Activated CD8-positive, alpha-beta memory T cell treated with anti-CD3 and anti-CD28 coated beads for 1 hour (primary cell): ENCODE measurements at places on chromosomes 13 and 19.
A peak's percentile ranks its signal among the peaks of the same experiment; 100 is the strongest.

- no peak for DNase-seq
Measured at GRCh38 chr19:2394442-2395292, 32.7 kb downstream of the TIMM13 start.

DNA sequence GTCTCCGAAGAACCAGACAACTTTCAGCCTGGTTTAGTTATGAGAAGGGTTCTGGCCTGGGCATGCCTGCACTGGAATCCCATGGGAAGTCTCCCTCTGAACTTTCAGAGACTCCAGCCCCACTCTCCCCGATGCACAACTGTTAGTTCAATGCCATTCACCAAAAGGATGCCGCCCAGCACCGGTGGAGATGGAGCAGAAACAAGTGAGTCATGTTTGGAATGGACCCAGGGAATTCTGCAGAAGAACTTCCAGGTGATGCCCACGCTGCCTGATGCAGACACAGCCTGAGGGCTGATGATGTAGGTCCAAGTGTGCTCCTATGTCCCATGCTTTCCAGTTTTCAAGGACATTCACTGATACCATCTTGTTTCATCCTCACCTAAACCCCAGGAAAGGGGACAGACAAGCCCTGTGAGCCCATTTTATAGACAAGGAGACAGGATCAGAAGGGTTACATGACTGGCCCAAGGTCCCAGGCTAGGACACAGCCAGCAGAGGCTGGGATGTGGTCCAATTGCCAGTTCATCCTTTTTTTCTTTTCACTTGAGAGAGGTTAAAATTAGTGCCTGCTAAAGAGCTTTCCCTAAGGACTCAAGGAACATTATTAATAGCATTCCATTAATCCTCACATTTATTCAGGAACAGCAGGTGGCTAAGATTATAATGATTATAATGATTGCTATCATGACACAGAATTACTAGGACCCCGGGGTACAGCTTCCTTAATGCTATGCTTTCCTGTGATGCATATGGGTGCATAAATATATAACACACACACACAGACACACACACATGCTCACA lies 39.5 kb downstream of the SIAH3 start:
- DNase-seq: no peak

GRCh38 chr13:25682276-25682675 lies 310.5 kb downstream of the ATP8A2 start:
- DNase-seq: no peak

DNA sequence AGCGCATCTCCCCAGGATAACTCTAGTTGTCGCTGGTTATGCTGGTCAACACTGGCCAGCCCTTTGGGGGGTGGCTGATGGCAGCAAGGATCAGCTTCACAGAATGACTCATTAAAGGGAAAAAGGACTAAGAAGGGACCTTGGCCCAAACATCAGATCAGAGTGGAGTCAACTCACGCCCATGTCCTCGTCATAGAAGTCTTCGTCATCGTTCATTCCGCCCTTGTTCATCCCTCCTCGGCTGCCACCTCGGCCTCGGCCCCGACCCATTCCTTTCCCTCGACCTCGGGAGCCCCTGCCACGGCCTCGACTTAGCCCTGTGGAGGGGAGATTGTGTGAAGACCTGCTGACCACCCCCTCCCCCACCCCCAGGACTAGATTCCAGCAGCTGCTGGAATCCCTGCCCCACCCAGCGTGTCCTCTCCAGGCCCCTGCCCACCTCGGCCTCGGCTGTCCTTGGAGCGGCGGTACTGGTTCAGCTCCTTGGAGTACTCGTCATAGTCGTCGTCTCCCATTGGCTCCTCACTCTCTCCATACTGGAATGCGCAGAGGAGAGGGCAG lies 28.6 kb downstream of the ZC3H4 start:
- DNase-seq: no peak

DNA sequence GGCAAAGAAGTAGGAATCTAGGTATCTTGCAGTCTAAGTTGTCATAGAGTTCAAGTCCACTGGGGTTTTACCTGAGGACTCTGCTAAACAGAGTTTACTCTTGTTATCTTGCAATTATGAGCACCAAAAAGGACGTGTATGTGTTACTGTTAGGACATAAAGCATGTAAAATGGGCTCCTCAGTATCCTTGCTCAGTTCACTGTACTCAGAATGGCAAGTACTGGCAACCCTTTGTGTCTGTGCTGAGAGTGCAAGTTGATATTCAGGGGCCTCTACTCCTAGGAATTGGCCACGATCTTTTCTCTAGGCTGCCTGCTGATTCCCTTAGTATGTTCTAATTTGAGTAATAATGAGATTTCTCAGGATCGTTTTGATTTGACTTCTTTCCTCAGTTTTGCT lies 13.3 kb downstream of the TDRD3 start:
- DNase-seq: no peak

GRCh38 chr19:33125929-33126388 lies 6.0 kb upstream of the WDR88 start:
- DNase-seq: peak; percentile 32

- no peak for DNase-seq
Measured at GRCh38 chr13:112105244-112105681, 38.3 kb downstream of the SOX1 start.

DNA sequence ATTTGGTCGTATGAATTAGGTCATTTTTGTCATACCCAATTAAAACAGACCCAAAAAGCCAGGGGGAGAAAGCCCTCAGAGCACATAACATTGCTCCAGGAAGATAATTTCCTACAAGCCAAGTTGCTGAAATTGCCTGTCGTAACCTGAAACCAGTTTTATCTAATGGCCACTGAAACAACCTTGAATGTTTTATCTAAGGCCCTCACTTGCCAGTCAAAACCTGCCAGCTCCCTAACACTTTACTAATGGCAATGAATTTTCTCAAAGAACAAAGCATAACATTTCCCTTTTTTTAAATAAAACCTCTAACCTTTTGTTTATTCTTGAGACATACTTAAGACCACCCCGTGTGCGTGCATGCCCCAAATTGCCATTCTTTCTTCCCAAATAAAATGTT lies 496.2 kb upstream of the KLHL1 start:
- no peak for DNase-seq

GRCh38 chr13:113135281-113135760 lies 12.7 kb downstream of the F10 start:
- DNase-seq: no peak

- peak; percentile 65 for DNase-seq
Measured at GRCh38 chr19:29680447-29680846, 15.2 kb downstream of the PLEKHF1 start.

GRCh38 chr13:30743319-30744055 lies 8.1 kb downstream of the ALOX5AP start:
- no peak for DNase-seq

GRCh38 chr19:10895363-10895762 lies 24.0 kb downstream of the CARM1 start:
- no peak for DNase-seq

- DNase-seq: no peak
Measured at GRCh38 chr19:13983213-13983889, 22.8 kb downstream of the RFX1 start.

DNA sequence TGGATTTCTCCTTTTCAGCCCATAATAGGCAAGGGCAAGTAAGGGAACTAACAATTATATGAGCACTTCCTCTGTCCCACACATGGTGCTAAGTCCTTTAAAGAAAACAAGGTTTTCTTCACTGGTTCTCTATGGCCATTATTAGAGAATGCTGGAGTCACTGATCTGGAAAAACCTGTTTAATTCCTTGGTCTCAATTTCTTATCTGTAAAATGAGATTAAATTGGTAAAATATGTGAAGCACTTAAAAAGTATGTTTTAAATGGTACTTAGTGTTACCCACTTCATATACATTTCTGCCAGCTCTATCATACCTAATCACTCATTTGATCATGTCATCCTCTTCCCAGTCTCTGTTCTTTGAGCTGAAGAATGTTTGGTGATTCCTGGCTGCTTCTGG lies 39.4 kb downstream of the LRCH1 start:
- DNase-seq: no peak

DNA sequence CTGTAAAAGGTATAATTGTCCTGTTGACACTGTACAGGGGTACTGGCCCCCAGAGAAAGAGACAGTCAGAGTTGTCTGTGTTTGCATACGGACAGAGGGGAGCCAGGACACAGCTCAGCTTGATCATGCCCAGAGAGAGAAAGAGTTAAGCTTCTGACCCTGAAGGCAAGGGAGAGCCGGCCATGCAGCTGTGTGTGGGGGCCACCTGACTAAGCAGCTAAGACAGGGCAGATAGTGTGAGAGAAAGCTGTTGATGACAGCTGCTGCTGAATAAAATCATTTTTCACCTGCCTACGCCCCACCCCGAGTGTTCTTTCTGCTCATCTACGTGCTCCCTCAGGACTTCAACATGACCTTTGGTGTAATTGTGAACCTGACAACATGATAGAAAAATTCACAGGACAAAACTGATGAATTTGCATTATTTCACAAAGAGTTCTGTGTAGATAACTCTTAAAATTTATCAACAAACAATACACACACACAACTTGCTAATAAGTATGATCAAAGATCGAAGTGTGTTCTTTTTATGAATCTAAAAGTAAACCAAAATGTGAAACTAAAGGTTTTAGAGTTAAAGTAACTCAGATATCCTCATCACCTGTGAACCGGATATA lies 1294.3 kb upstream of the ATXN8OS start:
- DNase-seq: no peak

GRCh38 chr13:53499576-53500133 lies 471.0 kb downstream of the OLFM4 start:
- no peak for DNase-seq

- DNase-seq: no peak
Measured at GRCh38 chr13:31970231-31970930, 61.2 kb upstream of the FRY start.

GRCh38 chr19:15197942-15198341 lies 2.9 kb downstream of the NOTCH3 start:
- no peak for DNase-seq

DNA sequence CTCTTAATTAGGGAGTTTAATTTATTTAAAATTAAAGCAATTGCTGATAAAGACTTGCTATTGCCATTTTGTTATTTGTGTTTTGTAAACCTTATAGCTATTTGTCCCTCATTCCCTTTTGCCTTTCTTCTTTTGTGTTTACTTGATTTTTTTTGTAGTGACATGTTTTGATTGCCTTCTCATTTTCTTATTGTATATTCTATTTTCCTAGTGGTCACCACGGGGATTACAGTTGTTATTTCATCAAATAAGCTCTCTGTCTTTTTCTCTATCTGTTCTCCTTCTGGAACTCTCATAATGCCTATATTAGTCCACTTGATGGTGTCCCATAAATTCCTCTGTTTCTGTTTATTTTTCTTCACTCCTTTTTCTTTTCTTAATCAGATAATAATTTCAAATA lies 64.4 kb upstream of the FRY start:
- no peak for DNase-seq

- DNase-seq: no peak
Measured at GRCh38 chr19:1429750-1430149, 8.4 kb upstream of the RPS15 start.

DNA sequence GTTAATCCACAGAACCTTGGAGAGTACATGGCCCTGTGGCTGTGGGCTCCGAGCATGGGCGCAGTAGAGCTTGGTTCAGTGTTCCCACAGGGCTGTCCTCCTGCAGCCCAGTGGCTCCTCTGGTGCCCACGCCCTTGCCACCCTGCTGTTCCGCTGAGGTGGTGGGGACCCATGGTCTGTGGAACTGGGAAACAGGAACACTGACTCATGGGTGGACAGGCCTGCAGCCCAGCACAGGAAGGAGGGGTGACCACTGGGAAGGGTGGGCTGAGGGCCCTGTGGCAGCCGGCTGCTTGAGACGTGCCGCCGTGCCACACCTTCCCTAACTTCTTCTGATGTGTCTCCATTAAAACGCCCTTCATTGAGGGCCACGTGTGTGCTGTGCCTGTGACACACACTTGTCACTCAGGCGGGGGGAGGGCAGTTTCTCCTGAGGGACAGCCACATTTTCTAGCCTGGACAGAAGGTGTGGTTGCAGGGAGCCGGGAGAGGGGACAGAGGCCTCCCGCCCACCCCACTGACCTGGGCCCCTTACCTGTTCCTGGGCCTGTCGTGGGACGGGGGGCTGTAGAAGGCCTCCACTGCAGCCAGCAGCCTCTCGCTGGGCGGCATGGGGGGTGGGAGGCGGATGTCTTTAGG lies 21.1 kb downstream of the CHERP start:
- DNase-seq: no peak

DNA sequence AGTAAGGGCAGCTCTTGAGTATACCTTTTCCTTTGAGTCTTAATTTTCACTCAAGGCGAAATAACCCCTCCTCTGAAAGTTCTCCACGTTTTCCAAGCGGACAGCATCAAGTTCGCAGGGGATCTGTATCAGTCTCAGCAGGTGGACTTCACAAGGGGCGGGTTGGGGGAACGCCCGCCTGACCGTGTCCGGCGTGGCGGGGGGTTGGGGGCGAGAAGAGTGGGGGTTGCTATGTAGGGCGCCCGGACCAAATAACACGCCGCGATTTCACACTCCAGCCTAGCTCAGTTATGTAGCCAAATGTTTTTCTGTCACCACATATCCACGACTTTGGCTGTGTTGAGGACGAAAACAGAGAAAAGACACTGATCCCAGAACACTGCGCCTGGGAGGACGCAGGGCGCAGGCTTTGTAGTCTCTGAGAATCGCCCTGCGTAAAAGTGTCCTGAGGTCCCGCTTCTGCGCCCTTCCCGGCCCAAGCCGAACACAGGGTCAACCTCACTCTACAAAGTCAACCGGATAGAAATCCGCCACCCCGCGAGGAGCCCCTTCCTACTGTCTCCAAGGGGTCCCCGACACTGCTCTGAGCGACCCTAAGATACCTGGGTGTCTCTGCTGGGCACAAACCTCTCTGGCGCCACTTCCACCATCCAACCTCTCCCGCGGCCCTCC lies 524 bp downstream of the RUBCNL start:
- DNase-seq: no peak

DNA sequence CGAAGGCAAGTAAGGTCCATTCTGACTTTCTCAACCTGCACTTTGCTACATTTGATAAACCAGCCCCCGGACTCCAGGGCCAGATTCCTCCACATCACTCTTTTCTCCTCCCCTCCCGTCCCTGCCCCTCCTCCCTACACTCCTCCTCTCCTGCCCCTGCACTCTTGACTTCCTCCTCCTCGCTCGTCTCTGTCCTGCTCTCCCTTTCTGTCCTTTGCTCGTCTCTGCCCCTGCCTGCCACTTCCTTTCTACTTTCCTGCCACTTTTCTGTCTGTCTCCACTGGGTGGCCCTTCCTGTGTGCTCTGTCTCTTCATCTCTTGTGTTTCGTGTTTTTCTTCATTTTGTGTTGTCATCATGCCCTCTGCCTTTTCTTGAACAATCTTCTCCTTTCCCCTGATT lies 7.0 kb downstream of the U2AF2 start:
- no peak for DNase-seq
